ENCODE measurements at places on chromosomes 6 and 20.

DNA sequence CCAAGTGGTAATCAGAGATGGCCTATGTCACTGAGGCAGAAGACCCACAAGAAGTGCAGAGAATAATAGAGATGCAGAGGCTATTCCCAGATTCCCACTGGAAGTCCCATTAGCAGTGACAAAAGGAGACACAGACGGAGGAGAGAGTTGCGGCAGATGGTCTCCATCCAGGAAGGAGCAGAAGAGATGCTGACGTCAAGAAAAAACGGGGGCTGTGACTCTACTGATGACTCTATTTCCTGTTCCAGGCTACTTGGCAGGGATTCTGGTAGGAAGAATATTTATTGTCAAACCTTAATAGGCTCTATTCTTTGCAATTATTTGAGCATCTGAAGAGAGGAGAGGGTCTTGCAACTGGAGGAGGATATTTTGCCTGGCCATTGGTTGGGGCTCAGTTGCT lies 246.0 kb upstream of the ECI2 start:
- peak; percentile 61 for DNase-seq

GRCh38 chr6:115287467-115287866 lies 773.2 kb downstream of the FRK start:
- no peak for DNase-seq

DNA sequence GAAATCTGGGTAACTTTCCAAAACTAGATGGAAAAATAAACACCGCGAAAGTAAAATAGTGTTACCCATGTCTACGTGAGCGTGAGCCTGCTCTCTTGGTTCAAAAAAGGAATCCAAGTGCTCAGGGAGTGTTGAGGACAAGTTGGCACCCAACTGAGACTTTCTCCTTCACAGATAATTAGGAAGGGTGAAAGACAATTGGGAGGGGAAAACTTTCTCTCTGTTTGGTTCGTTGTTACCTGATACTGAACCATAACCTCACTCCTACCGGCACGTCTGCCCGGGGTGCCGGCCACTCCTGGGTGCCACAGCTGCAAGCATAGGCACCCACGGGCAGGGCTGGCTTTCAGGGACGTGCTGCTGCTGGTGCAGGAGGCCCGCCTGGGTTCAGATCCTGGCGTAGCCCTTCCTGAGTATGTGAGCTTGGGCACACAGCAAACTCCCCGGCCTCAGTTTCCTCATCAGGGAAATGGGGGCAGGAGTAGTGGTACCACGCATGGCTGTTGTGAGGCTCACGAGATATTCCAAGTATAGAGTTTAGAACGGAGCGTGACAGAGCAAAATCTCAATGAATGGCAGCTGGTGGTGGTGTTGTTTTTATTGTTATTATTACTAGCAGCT lies 38.2 kb upstream of the PMEPA1 start:
- no peak for DNase-seq

- no peak for DNase-seq
Measured at GRCh38 chr6:24840187-24840586, 41.5 kb upstream of the ARMH2 start.

DNA sequence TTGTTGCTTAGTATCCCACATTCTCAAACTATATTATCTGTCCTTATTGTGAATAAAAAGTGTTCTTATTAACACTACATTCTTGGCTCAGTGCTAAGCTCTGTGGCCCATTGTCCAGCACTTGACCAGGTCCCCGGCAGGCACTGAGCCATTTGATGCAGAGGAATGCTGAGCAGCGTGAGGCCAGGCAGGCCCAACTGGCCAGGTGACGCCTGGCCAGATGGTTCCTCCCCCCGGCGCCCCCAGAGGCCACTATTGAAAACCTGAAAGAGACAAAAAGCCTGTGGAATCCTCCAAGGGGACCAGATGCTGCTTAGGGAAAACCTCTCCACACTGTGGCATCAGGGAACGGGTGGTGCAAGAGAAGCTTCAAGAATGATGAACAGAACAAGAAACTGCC lies 597.5 kb upstream of the JAG1 start:
- no peak for DNase-seq

GRCh38 chr6:99608059-99608885 lies 1.6 kb downstream of the PRDM13 start:
- DNase-seq: no peak

GRCh38 chr6:11702089-11702488 lies 76.5 kb downstream of the ADTRP start:
- DNase-seq: no peak

- DNase-seq: no peak
Measured at GRCh38 chr6:139940741-139941729, 566.6 kb upstream of the CITED2 start.

GRCh38 chr6:6697620-6698019 lies 109.1 kb downstream of the LY86 start:
- no peak for DNase-seq

All from fibroblast of upper back skin (primary cell).